CD4-positive, alpha-beta T cell treated with Interleukin-1 beta for 1 hour (primary cell): ENCODE measurements at places on chromosomes 1 and 21.

DNA sequence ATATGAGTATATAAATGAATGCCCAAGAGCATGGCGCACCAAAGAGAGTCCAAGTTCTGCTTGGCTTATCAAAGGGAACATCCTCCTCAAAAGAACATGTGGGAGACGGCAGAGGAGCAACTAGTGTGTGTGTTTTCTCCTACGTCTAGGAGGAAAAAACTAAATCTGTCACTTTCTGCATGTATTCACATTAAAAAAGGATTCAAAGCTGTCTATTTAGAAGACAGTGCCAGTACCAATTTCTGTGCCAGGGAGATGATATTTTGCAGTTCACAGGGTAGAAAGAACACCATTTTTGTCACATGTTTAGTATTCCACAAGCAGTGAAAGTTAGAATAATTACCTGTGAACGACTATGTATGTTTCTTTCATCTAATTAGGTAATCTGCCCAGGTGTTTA is 42.5 kb upstream of the IFNAR2 start:
- no peak for DNase-seq

DNA sequence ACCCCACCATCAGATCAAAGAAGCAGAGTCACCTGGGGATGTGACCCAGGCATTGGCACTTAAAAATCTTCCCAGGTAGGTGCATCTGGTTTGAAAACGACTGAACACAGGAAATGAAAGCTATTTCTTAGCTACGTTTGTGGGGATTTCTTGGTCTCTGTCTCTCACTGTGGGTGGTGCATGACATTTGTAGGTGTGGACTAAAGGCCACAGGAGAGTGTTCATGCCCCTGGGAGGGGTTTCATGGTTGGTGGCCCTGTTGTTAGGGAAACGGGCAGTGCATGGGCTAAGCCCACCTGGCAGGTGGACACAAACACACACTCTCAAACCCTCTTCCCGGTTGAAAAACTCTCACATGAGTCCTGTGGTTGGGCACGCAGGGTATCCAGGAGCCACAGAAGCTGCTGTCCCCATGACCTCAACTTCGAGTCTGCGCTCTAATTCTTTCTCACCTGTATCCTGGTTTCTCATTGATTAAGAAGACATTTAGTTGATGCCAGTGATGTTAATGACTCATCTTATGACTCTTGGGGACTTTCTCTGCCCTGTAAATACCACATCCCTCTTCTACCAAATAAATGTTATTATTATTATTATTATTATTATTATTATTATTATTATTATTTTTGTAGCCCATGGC is 119.4 kb downstream of the MRPS6 start:
- no peak for DNase-seq

DNA sequence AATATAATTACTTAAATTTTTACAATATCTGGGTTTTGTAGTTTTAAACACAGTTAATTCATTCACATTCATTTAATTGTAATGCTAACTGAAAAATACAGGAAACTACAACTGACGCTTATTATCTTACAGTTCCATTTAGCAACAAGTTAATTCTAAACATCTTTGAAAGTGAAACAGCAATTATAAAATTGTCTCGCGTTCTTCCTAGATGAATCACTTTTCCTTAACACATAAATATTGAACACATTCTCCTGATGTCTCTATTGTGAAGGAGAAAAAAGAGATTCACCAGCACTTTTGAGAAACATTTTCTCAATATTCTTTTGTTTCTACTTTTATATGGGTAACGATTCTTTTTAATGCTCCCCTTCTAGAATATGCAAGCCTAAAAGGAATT is 6.4 kb downstream of the PTGFR start:
- DNase-seq = no peak

GRCh38 chr1:27489973-27490741 is at the start of gene WASF2:
Gene WASF2 (minus strand): TSS chr1:27490167. CDS start chr1:27428890, 61,277 bp downstream.
- peak; percentile 96 for DNase-seq
